Peyer's patch (tissue), 4 donors: ENCODE measurements at places on chromosomes 3 and 15. TPM values are rescaled to one million over a fixed set of nuclear protein-coding genes. Genes with fewer than 3 reads are reported as not detected.

- no peak overlapping the region for H3K4me3 ChIP-seq
- H3K27ac ChIP-seq, result no peak overlapping the region
- no peaks in the 10 kb centered on the region for H3K4me1 ChIP-seq
Measured at GRCh38 chr3:8282541-8283165, 219.0 kb upstream of the LMCD1 start.

DNA sequence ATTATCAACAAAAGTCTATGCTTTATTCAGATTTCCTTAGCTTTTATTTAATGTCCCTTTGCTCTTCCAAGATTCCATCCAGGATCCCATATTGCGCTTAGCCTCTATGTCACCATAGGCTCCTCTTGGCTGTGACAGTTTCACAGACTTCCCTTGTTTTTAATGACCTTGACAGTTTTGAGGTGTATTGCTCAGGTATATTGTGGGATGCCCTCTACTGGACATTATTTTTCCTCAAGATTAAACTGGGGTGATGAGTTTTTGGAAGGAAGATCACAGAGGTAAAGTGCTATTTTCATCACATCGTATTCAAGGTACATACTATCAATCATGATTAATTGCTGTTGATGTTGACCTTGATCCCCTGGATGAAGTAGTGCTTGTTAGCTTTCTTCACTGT is 99.1 kb upstream of the SMAD3 start:
- H3K4me3 ChIP-seq, result no peak overlapping the region
- no peaks in the 10 kb centered on the region for H3K36me3 ChIP-seq
- no peak overlapping the region for H3K27ac ChIP-seq

RETNLB gene
- 42.1 TPM for total RNA-seq

GRCh38 chr15:41634072-41634626 is 26.1 kb upstream of the MGA start:
- no peaks in the 10 kb centered on the region for H3K36me3 ChIP-seq
- no peak overlapping the region for H3K4me3 ChIP-seq
- no peak overlapping the region for H3K27ac ChIP-seq
- no peaks in the 10 kb centered on the region for H3K4me1 ChIP-seq
- DNase-seq, result no peak
- no peaks in the 10 kb centered on the region for H3K27me3 ChIP-seq

DNA sequence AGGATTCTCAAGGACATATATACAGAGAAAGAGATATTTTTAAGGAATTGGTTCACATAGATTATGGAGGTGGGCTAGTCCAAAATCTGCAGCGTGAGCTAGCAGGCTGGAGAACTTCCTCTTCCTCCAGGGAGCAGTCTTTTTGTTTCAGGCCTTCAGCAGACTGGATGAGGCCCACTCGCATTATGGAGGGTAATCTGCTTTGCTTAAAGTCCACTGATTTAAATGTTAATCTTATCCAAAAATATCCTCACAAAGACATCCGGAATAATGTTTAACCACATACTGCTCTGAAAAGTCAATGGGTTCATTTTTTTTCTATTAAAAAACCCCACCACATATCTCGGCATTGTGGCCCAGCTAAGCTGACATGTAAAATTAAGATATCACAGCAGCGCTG is 22.2 kb upstream of the NRROS start:
- no peaks in the 10 kb centered on the region for H3K27me3 ChIP-seq
- no peak overlapping the region for H3K27ac ChIP-seq
- H3K36me3 ChIP-seq, result no peaks in the 10 kb centered on the region

GRCh38 chr3:43279532-43279931 is 6.8 kb upstream of the SNRK start:
- H3K27ac ChIP-seq, result no peak overlapping the region
- DNase-seq, result no peak
- H3K4me1 ChIP-seq, result no peaks in the 10 kb centered on the region
- no peaks in the 10 kb centered on the region for H3K27me3 ChIP-seq
- no peak overlapping the region for H3K4me3 ChIP-seq

DNA sequence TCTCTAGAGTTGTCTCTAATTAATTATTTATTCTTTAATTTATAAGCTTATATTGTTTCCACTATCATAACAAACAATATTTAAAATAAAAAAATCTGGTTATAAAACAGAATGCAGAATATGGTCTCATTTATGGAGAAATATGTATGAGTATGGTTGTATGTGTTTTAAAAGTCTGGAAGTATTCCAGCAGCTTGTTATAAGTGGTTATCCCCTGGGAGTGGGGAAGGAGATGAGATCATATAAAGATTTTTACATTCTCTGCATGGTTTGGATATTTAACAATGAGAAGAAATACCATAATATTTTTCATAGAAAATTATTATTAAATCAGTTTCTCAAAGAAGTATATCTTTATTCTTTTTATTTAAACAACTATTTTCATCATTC is 135.4 kb upstream of the MB21D2 start:
- H3K27me3 ChIP-seq, result no peaks in the 10 kb centered on the region
- no peaks in the 10 kb centered on the region for H3K4me1 ChIP-seq
- no peak for DNase-seq
- no peaks in the 10 kb centered on the region for H3K36me3 ChIP-seq
- H3K4me3 ChIP-seq, result no peak overlapping the region
- H3K27ac ChIP-seq, result no peak overlapping the region

GRCh38 chr3:87270908-87271700 is 5.3 kb downstream of the POU1F1 start:
- H3K4me1 ChIP-seq, result no peaks in the 10 kb centered on the region
- H3K4me3 ChIP-seq, result no peak overlapping the region
- H3K27me3 ChIP-seq, result no peaks in the 10 kb centered on the region
- no peak overlapping the region for H3K27ac ChIP-seq

DNA sequence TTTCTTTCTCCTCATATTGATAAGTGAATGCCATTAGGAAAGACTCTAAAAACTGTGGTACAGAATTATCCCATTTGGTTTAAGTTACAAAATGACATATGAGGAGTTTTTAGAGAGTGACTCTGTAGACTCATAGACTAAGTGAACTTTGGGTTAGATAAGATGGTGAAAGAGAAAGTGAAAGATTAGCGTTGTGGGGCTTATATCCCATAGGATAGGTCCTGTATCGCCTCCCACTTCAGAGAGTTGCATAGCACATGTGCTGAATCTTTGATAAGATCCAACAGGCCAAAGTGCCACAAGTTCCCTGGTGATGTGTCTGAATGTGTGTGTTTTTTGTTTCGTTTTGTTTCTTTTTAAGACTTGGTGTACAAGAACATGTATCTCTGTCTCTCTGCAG is 666.9 kb downstream of the MECOM start:
- no peak overlapping the region for H3K27ac ChIP-seq
- DNase-seq, result no peak
- no peaks in the 10 kb centered on the region for H3K36me3 ChIP-seq
- H3K27me3 ChIP-seq, result no peaks in the 10 kb centered on the region

DNA sequence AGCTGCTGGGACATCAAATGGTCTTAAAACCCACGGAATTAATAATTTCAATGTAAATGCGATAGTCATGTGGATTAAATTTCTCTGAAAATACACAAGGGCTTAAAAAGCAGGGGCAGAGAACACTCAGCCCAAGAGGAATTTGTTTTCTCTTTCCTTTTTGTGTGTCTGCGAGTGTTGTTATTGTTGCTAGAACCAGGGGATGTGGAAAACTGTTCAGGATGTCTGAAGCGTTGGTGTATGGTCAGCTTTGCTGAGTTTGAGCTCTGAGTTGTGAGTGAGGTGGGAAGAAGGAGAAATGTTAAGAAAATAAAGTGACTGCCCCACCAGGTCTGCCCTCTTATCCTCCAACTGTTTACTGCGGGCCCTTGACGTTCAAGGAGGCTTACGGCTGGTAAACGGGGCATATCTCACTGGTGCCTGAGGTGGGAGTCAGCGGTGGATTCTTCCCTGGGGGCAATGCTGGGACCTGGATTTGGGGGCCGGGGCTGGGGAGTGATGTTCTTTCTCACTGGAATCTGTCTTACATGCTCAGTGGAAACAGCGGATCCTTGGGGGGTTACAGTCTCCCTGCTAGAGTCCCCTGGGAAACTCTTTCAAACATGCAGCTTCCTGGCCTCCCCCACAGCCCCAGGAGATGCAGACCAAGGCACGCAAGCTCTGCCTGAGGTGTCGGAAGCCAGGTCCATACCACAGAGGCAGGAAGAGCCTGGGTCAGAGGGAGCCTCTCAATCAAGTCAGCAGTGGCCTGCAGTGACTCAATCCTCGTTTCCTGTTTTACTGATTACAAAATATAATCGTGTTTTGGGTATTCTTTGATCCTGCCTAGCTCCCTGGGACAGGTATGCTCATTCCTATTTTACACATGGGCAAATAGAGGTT is 41.8 kb downstream of the ITGA11 start:
- no peaks in the 10 kb centered on the region for H3K36me3 ChIP-seq
- DNase-seq, result no peak
- no peaks in the 10 kb centered on the region for H3K27me3 ChIP-seq
- no peaks in the 10 kb centered on the region for H3K4me1 ChIP-seq
- H3K27ac ChIP-seq, result no peak overlapping the region

DNA sequence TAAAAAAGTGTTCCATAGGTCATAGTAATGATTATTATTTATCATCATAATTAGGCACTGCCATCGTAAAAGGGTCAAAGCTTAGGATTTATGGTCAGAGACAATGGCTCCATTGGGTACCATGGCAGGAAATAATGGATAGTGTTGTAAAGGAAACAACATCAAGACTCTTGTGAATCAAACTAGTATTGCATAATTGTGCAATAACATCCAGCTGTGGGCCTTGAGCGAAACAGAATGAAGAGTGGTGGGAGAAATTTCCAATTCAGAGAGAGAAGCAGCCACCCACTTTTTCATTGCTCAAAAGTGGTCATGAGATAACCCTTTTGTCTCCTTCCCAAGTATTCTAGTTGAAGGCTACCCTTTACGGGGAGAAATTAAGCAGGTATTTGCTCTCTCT is 61.7 kb downstream of the ALDH1A2 start:
- H3K36me3 ChIP-seq, result no peaks in the 10 kb centered on the region
- H3K27me3 ChIP-seq, result no peaks in the 10 kb centered on the region
- no peak overlapping the region for H3K4me3 ChIP-seq
- no peaks in the 10 kb centered on the region for H3K4me1 ChIP-seq
- H3K27ac ChIP-seq, result no peak overlapping the region

- H3K4me1 ChIP-seq, result no peaks in the 10 kb centered on the region
- H3K27me3 ChIP-seq, result no peaks in the 10 kb centered on the region
- H3K4me3 ChIP-seq, result no peak overlapping the region
- no peaks in the 10 kb centered on the region for H3K36me3 ChIP-seq
- H3K27ac ChIP-seq, result no peak overlapping the region
Measured at GRCh38 chr3:35141406-35141805, 497.9 kb upstream of the ARPP21 start.

GRCh38 chr3:108603691-108604090 is 14.2 kb downstream of the DZIP3 start:
- H3K27ac ChIP-seq, result peak overlapping the region; percentile 47
- H3K4me3 ChIP-seq, result no peak overlapping the region
- H3K36me3 ChIP-seq, result no peaks in the 10 kb centered on the region
- no peaks in the 10 kb centered on the region for H3K27me3 ChIP-seq
- DNase-seq, result no peak

DNA sequence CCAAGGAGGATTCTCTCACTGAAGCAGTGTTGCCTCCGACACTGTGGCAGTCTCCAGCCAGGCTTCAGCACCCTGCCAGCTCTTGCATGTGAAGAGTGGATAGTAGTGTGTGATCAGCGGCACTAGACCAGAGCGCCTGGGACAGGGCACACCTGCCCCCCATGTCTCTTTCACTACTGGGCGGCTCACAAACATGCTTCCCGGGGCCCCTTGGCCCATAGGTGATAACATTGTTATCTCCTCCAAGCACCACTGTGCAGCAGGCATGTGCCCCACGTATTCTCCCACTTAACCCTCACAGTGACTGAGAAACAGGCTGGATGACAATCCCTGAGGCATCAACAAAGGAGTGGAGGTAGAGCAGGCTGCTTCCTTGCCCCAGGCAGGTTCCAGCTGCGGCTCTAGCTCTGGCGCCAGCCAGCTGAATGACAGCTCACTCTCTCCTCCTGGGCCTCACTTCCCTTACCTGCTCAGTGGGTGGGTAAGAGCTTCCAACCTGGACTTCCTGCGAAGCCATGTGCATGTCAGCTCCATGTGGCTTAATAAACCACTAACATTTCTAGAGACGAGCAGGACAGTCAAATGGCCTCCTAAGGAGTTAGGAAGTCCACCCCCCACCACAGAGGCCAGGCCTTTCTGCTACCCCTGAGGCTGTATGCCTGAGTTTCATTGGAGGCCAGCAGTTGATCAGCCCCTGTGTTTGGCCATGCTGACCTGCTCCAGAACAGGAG is 37.8 kb downstream of the KLF13 start:
- peak overlapping the region; percentile 94 for H3K27ac ChIP-seq
- no peak overlapping the region for H3K4me3 ChIP-seq
- peaks cover 82% of the 10 kb centered on the region for H3K4me1 ChIP-seq
- H3K36me3 ChIP-seq, result no peaks in the 10 kb centered on the region
- DNase-seq, result peak; percentile 78

KNL1 gene
- total RNA-seq, result 26.6 TPM

DNA sequence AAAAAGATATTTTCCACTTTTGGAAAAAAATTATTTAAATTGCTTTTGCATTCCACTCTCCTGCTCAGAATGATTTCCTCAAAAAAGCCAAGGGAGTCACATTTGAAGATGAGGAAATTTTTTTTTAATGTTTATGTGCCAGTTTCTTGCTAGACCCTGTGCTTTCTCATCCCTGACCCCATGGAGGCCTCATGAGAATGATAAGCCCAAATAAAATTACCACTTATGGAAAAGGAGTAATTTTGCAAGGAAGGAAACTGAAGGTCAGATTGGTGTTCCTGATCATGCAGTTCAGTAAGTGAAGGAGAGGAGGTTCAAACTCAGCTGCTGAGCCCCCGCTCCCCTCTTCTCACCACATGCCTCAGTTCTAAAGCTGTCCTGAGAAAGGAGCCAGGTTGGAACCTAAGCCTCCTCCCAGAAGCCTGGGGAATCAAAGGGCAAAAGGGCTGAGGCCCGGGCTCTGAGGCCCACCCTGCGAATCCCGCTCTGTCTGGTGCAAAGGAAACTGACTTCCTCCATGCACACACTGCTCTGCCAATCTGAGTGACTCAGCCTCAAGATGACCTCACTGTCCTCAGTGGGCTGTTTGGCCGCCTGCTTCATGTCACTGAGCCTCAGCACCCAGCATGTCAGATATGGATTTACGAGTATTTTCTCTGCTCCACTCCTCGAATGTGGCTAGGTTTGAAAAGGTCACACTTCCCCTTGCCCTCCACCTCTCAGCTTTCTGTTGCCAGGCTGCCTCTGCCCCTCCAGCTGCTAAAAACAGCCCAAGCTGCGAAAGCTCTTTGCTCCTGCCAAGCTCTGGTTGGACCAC is 56.9 kb upstream of the FLNB start:
- H3K4me1 ChIP-seq, result peaks cover 4% of the 10 kb centered on the region
- H3K36me3 ChIP-seq, result no peaks in the 10 kb centered on the region
- H3K27ac ChIP-seq, result peak overlapping the region; percentile 76
